Stimulated activated CD8-positive, alpha-beta memory T cell treated with anti-CD3 and anti-CD28 coated beads, Interleukin-15, amount 100 ng/mL, for 48 hours (primary cell): ENCODE measurements at places on chromosomes 3 and 15.

GRCh38 chr3:51637941-51638471 is 33.0 kb upstream of the TEX264 start:
- peak; percentile 1 for DNase-seq

- no peak for DNase-seq
Observed at GRCh38 chr3:112496366-112497067, 2.8 kb downstream of the BTLA start.

GRCh38 chr15:70035719-70036077 is 62.0 kb downstream of the TLE3 start:
- DNase-seq: no peak

GRCh38 chr3:129618901-129619671 is 12.6 kb upstream of the PLXND1 start:
- no peak for DNase-seq
